ENCODE measurements at places on chromosomes 4 and X.

GRCh38 chr4:83071116-83071515 lies 36.1 kb downstream of the COPS4 start:
- DNase-seq = no peak

DNA sequence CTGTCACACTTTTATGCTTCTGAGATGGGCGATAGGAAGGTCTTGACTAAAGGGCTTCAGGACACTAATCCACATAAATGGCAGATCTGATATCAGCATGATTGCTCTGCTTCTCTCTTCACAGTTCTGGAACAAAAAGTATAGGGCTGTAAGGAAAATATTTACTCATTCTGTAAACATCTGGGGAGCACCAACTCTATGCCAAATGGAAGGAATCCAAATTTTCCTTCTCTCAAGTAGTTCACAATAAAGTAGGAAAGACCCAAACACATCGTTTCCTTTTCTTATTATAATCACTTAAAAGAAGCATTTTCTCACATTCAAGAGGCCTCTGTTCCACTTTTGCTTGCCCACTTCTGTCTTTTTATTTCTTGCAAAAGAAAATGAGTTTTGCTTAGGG lies 45.9 kb upstream of the F9 start:
- DNase-seq = no peak

- no peak for DNase-seq
These were observed 1282.2 kb downstream of the ADGRL3 start for GRCh38 chr4:62482355-62482754.

DNA sequence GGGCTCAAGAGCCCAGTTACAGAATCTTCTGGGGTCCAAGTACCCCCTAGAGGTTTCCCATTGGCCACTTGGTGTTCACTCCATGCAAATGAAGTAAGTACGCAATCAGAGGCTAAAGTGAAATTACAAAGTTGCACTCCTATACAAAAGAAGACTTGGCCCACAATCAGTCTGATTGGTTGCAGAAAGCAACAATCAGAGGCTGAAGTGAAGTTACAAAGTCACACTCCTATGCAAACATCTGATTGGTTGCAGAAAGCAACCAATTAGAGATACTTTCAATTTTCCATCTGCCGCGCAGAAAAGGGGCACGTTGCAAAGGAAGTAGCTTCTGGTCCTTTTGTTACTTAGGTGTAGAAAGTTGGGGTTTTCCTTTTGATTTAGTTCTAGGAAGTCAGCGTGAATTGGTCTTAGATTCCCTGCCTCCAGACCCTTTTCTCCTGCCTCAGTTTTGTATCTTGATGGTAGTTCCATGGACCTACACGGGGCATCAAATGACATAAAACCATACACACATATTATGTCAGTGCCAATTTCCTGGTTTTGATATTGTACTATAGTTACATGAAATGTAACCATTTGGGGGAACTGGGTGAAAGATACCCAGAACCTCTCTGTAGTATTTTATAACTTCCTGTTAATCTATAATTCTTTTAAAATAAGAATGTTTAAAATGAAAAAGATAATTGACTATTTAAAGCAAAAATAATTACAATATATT lies 12.4 kb upstream of the PIN4 start:
- DNase-seq = no peak
